ENCODE measurements at places on chromosomes 3 and 15.

GRCh38 chr15:29934251-29934650, 112.0 kb upstream of the TJP1 start:
- no peak overlapping the region for H3K4me3 ChIP-seq
- no peaks in the 10 kb centered on the region for H3K36me3 ChIP-seq
- no peak overlapping the region for H3K27ac ChIP-seq
- no peaks in the 10 kb centered on the region for H3K4me1 ChIP-seq

DNA sequence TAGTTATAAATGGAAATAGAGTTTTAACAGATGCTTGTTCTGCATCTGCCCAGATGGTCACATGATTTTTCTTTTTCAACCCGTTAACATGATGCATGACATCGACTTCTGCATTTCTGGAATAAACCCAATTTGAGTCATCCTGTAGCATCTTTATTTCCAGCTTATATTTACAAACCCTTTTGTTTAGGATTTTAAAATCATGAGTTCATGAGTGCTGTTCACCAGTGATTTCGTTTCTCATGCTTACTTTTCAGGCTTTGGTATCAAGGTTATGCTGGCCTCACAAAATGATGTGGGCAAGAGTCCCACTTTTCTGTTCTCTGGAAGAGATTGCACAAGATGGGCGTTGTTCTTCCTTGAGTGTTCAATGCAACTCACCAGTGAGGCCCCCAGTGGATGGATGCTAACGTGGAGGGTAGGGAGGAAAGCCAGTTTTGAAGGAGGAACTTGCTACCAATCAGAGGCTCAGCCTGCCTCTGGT, 5.2 kb downstream of the HRH1 start:
- H3K4me1 ChIP-seq = peaks cover 14% of the 10 kb centered on the region
- no peak overlapping the region for H3K4me3 ChIP-seq
- H3K36me3 ChIP-seq = no peaks in the 10 kb centered on the region
- H3K27me3 ChIP-seq = peaks cover 18% of the 10 kb centered on the region
- DNase-seq = no peak

DNA sequence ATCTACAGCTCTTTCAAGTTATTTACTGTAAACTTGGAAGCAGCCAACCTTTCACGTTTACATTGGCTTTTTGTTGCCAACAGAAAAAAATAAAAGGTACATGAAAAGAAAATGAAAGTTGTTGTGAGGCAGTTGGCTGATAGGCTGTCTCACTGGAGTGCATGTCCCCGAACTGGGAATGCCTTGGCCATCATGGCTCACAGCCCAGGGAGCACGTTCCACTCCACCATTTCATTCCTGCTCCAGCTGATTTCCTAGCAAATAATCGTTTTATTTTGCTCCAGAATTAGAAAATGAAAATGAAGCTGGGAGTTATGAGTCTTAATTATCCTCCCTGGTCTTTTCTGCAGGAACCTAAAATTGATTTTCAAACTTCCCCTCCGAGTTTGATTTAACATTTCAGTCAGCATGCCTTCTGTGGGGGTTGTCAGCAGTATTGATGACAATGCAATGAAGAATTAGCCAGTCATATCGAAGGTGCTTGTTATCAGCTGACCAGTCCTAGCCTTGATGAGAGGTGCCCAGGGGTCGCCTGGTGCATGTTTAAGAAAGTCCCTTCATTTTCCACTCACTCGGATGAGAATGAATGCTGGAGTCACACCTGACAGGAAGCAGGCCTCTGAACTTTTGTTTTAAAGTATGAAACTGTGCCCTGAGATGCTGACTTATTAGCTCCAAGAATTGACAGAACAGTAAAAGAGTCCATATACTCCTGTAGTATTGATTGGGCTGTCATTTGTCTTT, 293.7 kb upstream of the TRIM42 start:
- H3K27ac ChIP-seq = no peak overlapping the region
- no peak for DNase-seq
- no peaks in the 10 kb centered on the region for H3K27me3 ChIP-seq

DNA sequence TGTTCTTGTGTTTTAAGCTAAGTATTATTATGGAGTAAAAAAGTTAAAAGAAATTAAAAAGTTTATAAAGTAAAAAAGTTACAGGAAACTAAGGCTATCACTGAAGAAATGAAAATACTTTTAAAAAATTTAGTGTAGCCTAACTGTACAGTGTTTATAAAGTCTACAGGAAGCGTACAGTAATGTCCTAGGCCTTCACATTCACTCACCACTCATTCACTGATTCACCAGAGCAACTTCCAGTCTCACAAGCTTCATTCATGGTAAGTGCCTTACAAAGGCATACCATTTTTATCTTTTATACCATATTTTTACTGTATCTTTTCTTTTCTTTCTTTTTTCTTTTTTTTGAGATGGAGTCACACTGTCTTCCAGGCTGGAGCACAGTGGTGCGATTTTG, 40.7 kb upstream of the SCN5A start:
- H3K27me3 ChIP-seq = no peaks in the 10 kb centered on the region
- no peaks in the 10 kb centered on the region for H3K4me1 ChIP-seq
- no peak overlapping the region for H3K27ac ChIP-seq
- DNase-seq = no peak
